ENCODE measurements at places on chromosomes 4 and X. TPM values are rescaled to one million over a fixed set of nuclear protein-coding genes. Genes with fewer than 3 reads are reported as not detected.

The RWDD4 gene
- 53.4 TPM for total RNA-seq

The DDIT4L gene
- 0.27 TPM for total RNA-seq

The HPGD gene
- total RNA-seq = 1.2 TPM

The ADH1C gene
- total RNA-seq = 0.49 TPM

The CTAG1A gene
- total RNA-seq = not detected

The ETNPPL gene
- total RNA-seq = not detected

Measured in motor neuron (in vitro differentiated cells).